Fibroblast of villous mesenchyme (primary cell): ENCODE measurements at places on chromosomes 5 and 9. TPM values are rescaled to one million over a fixed set of nuclear protein-coding genes. Genes with fewer than 3 reads are reported as not detected.

Gene SLIT3
- total RNA-seq = under 0.01 and 0.64 TPM in 2 replicates

Gene RC3H2
- 52.8 and 67.8 TPM in 2 replicates for total RNA-seq

Gene SOWAHA
- under 0.01 TPM in 2 replicates for total RNA-seq

Gene PDZD2
- 0.97 and 2.6 TPM in 2 replicates for total RNA-seq

Gene GADD45G
- total RNA-seq = 0.43 and 0.64 TPM in 2 replicates

Gene PLPP6
- total RNA-seq = 6.4 and 8.2 TPM in 2 replicates

Gene RLN2
- 0.43 TPM in 1 of 2 replicates, not detected in the other for total RNA-seq

Gene MYO10
- total RNA-seq = 36.7 and 61.2 TPM in 2 replicates

Gene OLFML2A
- 4.3 and 5.5 TPM in 2 replicates for total RNA-seq

Gene C9orf50
- total RNA-seq = 0.32 TPM in 1 of 2 replicates, not detected in the other

Gene CARD6
- total RNA-seq = 8.7 and 11.7 TPM in 2 replicates

Gene LHX2
- total RNA-seq = not detected in 2 replicates

Gene TSSK1B
- total RNA-seq = 0.43 and 0.64 TPM in 2 replicates

Gene GABRP
- not detected in 2 replicates for total RNA-seq

Gene SHOC1
- total RNA-seq = under 0.01 TPM in 1 of 2 replicates, not detected in the other

Gene UAP1L1
- total RNA-seq = 16.0 and 31.2 TPM in 2 replicates

Gene SPATA6L
- total RNA-seq = 0.43 and 0.64 TPM in 2 replicates

Gene MLANA
- total RNA-seq = not detected in 2 replicates

Gene DOCK2
- total RNA-seq = 6.1 and 7.3 TPM in 2 replicates

Gene ANKRD34B
- not detected in 2 replicates for total RNA-seq

Gene AGXT2
- total RNA-seq = under 0.01 TPM in 1 of 2 replicates, not detected in the other

Gene TOR4A
- 39.3 and 42.3 TPM in 2 replicates for total RNA-seq

Gene MYMK
- total RNA-seq = not detected in 2 replicates

Gene TAF11L5
- not detected in 2 replicates for total RNA-seq

Gene OR1Q1
- total RNA-seq = not detected in 2 replicates

Gene POLR1E
- total RNA-seq = 29.0 and 33.7 TPM in 2 replicates

Gene WASHC1
- 3.0 and 5.8 TPM in 2 replicates for total RNA-seq

Gene IL9
- not detected in 2 replicates for total RNA-seq

Gene SLC1A3
- total RNA-seq = 1.3 and 4.8 TPM in 2 replicates

Gene SLC28A3
- 0.32 and 0.43 TPM in 2 replicates for total RNA-seq
